ENCODE measurements at places on chromosomes 12 and 14.

GRCh38 chr14:51652168-51653078, 713 bp downstream of the FRMD6 start:
- peak; percentile 23 for DNase-seq

GRCh38 chr12:30880813-30881212, 45.7 kb upstream of the TSPAN11 start:
- DNase-seq = no peak

GRCh38 chr12:23472329-23472971, 477.0 kb downstream of the SOX5 start:
- DNase-seq = no peak

GRCh38 chr12:39989501-39989900, 116.4 kb downstream of the SLC2A13 start:
- DNase-seq = no peak

GRCh38 chr12:105506678-105507310, 176.3 kb downstream of the C12orf75 start:
- DNase-seq = no peak

GRCh38 chr12:3622822-3623690, 129.9 kb downstream of the CRACR2A start:
- DNase-seq = no peak

DNA sequence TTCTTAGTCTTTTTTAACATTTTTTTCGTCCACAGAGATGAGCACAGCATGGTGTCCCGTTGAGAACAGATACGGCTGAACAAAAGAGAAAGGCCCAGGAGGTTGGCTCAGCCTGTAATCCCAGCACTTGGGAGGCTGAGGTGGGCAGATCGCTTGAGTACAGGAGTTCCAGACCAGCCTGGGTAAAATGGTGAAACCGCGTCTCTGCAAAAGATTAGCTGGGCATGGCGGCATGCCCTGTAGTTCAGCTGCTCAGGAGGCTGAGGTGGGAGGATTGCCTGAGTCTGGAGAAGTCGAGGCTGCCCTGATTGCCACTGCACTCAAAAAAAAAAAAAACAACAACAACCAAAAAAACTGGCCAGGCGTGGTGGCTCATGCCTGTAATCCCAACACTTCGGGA, 5.9 kb upstream of the EP400 start:
- DNase-seq = no peak

DNA sequence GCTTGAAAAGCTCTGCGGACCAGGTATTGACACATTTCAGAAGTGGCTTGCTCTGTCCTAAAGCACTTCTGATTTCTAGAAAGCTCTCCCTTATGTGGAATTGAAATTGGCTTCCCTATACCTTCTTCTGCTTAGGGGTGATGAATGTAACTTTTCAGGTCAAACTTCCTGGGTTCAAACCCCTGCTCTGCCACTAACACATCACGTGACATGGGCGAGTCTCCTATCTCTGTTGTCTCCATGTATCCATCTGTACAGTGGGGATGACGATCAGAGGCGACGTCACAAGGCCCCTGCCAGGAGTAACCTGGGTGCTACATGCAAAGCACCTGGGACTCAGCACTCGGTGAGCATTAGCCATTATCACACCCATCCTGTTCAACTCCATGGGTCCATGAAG, 73.7 kb upstream of the PIWIL1 start:
- DNase-seq = no peak

- DNase-seq = no peak
Measured at GRCh38 chr14:65991104-65991503, 495.1 kb upstream of the CCDC196 start.

DNA sequence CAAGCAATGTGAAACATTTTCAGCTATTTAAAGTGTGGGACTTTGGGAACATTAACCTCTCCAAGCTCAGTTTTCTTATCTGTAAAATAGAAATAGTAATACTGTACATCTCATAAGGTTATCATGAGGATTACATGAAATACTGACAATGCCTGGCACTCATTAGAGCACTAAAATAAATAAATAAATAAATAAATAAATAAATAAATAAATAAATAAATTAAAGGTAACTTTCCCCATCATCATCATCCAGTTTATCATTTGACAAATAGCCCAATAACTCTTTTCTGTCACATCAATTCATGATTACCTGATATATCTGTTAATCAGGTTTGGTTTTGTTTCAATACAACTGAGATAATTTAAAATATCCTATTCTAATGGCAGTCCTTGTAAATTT, 48.5 kb downstream of the EFCAB11 start:
- no peak for DNase-seq

- no peak for DNase-seq
Measured at GRCh38 chr12:60830381-60830780, 1234.6 kb downstream of the SLC16A7 start.

DNA sequence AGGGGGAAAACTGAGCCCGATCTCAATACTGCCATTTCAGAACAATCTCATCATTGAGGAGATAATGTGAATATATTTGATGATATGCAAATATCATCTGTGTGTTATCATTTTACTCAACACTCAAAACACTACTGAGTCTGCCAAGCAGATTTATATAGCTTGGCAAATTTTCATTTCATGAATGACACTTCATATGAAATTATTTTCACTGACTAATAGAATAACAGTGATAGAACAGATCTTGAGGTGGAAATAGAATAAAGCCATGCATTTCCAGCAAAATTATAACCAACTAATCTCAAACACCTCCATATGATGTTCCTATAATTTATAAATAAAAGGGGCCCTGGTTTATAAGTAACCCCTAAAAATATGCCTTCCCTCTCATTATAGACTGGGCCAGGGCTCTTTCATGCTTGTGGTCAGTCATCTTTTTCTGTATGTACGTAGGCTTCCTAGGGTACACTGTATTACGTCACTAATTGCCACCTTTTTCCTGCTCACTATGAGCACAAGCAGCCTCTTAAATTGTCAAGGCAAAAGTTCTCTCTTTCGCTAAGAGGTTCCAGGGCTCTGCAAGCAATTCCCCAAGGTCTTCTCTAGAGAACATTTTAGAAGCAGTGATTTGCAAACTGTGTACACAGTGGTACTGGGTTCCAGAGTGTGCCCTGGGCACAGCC, 197.1 kb upstream of the FOXN3 start:
- no peak for DNase-seq

GRCh38 chr14:105420101-105420973, 710 bp downstream of the MTA1 start:
- no peak for DNase-seq

- no peak for DNase-seq
Measured at GRCh38 chr12:128583453-128583852, 240.3 kb downstream of the SLC15A4 start.

GRCh38 chr12:69649529-69649928, 38.8 kb upstream of the LRRC10 start:
- DNase-seq = no peak

- no peak for DNase-seq
Measured at GRCh38 chr12:32902287-32902997, 5.9 kb upstream of the PKP2 start.

GRCh38 chr12:121214166-121214777, 4.3 kb downstream of the P2RX4 start:
- no peak for DNase-seq

DNA sequence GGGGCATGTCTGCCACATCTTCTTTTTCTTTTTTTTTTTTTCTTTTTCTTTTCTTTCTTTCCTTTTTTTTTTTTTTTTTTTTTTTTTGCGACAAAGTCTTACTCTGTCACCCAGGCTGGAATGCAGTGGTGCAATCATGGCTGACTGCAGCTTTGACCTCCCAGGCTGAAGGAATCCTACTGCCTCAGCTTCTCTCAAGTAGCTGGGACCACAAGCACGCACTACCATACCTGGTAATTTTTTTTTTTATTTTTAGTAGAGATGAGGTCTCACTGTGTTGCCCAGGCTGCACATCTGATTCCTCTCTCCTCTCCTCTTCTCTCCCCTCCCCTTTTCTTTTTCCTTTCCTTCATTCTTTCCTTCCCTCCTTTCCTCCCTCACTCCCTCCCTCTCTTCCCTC, 18.5 kb downstream of the SLC15A5 start:
- DNase-seq = no peak

DNA sequence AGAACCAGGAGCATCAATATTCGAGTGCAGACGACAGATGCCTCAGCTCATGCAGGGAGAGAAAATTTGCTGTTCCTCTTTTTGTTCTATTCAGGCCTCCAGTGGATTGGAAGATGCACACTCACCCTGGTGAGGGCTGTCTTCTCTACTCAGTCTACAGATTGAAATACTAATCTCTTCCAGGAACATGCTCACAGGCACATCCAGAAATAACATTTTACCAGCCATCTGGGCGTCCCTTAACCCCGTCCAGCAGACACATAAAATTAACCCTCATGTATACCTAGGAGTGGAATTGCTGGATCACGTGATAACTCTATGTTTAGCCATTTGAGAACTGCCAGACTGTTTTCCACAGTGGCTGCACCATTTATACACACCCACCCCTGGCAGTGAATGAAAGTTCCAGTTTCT, 4.5 kb upstream of the OAS2 start:
- DNase-seq = peak; percentile 25

DNA sequence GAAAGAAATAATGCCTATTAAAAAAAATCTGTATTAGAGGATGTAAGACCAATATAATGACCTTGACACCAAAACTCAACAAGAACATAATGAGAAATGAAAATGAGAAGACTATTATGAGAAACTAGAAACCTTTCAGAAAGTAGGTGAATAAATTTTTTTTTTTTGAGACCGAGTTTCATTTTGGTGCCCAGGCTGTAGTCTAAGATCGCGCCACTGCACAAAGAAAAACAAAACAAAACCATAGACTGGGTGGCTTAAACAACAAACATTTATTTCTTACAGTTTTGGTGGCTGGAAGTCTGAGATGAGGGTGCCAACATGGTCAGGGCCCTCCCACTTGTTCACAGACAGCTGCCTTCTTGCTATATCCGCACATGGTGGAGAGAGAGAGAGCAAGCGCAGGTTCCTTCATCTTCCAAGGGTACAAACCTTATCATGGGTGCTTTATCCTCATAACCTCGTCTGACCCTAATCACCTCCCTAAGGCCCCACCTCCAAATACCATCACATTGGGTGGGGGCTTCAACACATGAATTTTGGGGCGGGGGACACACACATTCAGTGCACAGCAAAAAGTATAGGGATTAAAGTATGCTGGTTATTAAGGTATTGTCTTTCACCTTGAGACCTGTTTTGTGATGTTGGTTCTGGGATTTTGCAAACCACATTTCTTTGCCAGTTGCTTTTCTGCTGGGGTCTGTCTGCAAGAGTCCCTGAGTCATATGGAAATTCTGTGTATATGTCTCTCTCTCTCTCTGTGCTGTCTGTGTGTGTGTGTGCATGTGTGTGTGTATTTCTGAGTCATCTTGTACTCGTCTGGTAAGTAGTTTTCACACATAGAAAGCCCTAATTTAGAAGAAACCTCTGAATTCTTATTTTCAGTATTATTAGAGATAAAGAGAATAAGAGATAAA, 26.2 kb downstream of the ZCRB1 start:
- DNase-seq = no peak

- DNase-seq = no peak
Measured at GRCh38 chr14:51845811-51846210, 14.6 kb upstream of the GNG2 start.

DNA sequence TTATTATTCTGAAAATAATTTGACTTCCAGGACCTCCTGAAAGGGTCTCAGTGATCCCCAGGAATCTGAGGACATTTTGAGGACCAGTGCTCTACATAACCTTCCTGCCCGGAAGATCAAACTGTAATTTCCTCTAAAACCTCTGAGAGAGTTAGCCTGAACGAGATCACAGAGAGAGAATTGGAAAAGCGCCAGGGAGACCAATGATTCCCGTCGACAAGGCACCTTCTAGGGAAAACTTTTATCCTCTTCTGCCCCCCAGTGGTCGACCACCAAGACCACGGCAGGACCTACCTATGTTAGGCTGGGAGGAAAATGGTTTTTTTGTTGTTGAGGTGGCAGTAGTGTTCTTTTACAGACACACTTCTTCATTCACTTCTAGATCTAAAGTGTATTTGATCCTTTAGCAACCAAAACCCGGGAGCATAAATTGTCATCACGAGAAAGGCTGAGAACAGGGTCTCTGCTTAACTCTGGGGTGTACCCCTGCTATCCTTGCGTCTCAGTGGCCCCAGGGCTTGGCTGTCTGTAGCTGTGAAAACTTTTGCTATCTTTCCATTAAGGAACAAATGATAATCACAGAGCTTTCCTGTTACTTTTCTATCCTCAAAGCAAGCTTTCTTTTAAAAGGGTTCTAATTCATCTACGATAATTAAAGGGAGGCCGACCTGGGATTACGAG, 62.9 kb upstream of the NID2 start:
- peak; percentile 90 for DNase-seq

- DNase-seq = no peak
Measured at GRCh38 chr12:65536876-65537681, 258.6 kb downstream of the MSRB3 start.

GRCh38 chr12:58321414-58321813, 380.0 kb downstream of the ATP23 start:
- no peak for DNase-seq

DNA sequence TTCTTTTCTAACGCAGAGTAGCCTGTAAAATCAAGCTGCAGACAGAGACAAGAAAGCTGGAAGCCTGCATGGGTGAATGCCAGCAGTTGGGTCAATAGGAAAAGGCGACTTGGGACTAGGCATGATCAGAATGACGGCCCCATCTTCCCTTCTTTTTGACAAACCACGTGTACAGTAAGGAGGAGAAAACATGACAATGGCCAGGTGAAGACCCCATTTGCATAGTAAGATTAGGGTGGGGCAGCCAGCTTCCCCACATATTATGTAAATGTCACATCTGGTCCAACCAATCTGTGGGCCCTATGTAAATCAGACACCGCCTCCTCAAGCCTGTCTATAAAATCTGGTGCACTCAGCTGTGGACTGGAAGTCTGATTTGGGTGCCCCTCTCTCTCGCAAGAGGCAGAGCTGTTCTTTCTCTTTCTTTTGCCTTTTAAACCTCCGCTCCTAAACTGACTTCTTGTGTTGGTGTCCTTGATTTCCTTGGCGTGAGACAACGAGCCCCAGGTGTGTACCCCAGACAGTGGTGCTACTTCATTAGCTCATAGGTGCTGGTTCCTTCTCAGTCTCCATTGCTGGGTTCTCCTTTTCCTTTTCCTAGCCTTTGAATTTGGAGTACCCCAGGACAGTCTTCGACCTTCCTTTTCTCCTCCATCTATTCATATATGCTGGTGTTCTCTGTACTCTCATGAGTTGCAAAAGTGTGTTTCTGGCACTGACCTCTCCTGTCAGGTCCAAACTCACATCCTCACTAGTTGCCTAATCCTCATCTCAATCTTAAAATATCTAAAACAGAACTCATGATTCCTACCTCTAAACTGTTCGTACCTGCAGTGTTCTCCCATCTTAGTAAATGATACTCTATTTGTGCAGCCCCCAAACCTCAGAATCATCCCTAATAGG, 9.4 kb upstream of the DHRS7 start:
- no peak for DNase-seq

Measured in NCI-H1694 treated with DMSO at 0.1 percent for 48 hours (cell line).